ENCODE measurements at places on chromosomes 13 and 19.

GRCh38 chr13:109735436-109735966 lies 50.9 kb downstream of the IRS2 start:
- no peak for DNase-seq

DNA sequence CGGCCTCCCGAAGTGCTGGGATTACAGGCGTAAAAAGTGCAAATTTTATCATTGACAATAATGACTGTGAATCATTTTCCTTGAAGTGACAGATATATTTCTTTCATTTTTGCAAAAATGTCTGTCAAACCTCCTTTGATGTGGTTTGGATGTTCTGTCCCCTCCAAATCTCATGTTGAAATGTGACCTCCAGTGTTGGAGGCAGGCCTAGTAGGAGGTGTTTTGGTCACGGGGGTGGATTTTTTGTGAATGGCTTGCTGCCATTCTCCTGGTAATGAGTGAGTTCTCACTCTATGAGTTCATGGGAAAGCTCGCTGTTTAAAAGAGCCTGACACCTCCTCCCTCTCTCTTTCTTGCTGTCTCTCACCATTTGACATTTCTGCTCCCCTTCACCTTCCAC lies 5.5 kb upstream of the SLC1A6 start:
- no peak for DNase-seq

GRCh38 chr19:11378319-11379189 lies 4.1 kb downstream of the SWSAP1 start:
- DNase-seq = no peak

- no peak for DNase-seq
These were observed 49.8 kb downstream of the ELF1 start for GRCh38 chr13:40969169-40969901.

DNA sequence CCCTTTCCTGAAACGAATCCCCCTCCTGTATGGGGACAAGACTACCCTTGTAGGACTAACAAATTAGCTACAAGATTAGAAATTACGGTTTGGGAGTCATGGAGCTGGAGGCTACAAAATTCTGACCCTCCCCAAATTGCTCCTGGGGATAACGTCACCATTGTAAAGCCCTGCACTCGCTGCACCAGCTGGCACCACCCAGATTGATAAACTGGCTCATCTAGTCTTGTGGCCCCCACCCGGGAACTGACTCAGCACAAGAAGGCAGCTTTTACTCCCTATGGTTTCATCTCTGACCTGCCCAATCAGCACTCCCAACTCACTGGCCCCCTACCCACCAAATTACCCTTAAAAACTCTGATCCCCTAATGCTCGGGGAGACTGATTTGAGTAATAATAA lies 150.6 kb upstream of the TSC22D1 start:
- DNase-seq = no peak

DNA sequence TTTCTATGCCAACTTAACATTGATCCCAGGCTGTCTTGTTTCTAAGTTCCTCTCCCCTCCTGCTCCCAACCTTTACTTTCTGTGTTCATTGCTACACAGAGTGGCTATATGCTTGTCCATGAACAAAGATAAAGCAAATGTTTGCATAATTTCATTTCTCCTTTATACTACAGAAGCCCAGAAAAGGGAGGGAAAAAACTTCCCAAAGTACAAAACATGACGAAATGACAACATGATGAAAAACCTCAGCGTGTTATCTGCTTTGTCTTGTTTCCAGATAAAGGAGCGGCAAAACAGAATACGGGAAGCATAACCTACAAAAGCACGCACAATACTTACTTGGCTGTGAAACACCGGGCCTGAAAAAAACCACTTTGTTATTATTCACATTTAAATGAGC lies 336.8 kb downstream of the DNAJC15 start:
- no peak for DNase-seq

DNA sequence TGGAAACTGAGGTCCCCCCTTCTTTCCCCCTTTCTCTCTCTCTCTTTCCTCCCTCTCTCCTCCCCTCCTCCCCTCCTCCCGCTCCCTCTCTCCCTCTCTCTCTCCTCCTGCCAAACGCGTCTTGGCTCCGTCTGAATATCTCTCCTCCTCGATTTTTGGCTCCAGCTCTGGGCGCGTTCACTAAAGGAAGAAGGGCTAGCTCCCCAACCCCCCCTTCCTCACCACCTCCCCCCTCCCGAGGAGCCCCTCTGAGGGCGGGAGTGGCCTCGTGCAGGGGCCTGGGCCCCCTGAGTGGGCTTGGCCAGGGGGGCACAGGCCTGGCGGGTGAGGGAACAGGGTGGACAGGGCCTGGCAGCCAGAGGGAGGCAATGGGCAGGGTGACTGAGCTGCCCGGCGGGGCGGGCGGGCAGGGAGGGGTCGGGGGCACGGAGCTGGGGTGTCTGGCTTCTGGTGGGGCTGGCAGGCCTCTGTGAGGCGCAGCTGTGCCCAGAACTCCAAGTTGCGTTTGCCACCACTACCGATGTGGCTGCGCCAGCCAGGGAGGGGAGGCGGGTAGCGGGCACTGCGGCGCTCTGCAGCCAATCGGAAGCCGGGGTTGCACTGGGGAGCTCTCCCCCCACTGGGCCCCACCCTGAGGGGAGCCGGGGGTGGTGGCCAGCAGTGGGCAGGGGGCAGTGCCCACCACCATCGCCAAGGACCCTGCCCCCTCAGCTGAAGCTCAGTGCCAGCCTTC lies 7.1 kb downstream of the NFIX start:
- no peak for DNase-seq

GRCh38 chr19:18650021-18650390 lies 13.2 kb downstream of the KLHL26 start:
- no peak for DNase-seq

DNA sequence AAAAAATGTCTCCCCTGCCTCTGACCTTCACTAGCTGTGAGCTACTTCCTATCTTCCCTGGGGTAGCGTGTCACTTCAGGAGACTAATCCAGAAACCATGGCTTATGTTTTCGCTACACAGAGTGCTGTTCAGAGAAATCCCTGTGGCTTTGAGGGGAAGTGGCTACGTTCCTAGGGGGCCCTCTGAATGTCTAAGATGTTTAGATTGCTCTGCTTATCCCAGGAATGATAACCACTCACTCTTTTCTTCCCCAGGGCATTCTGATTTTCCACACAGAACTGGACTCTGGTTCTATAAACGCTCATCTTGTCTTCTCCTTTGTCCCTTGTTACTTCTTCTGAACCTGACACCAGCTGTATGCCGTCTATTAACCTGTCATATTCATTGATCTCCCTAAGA lies 572.5 kb downstream of the OLFM4 start:
- no peak for DNase-seq

DNA sequence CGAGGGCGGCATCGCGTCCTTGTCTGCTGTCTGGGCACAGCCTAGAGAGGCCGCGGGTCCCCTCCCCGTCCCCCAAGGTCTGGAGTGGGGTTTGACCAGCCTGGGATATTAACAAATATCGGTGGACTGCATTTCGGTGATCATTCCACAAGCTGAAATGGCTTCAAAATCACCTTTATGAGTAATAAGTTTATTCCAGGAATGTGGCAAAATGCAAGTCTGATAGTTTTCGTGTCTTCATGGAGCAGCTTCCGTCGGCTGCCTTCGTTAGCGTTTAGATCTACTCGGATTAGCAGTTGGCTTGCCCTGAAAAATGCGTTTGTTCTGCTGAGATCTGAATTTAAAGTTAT lies 1.1 kb upstream of the GJA3 start:
- no peak for DNase-seq

DNA sequence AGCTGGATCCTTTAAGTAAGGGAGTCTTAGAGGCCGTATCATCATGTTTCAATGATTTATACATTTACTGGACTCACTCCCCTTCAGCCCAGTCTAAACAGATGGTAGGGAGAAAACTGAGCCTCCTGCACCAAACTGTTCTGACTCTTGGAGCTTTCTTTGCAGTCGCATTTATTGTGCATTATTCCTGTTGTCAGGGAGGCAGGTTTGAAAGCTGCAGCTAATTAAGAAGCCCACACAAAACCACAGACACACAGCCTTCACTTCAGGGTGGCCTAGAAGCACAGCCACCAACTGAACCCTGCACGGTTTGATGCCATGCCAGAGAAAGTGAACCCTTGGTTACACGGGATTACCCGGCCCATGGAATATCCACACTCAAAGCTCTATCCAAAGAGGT lies 911.0 kb downstream of the UQCRFS1 start:
- no peak for DNase-seq

DNA sequence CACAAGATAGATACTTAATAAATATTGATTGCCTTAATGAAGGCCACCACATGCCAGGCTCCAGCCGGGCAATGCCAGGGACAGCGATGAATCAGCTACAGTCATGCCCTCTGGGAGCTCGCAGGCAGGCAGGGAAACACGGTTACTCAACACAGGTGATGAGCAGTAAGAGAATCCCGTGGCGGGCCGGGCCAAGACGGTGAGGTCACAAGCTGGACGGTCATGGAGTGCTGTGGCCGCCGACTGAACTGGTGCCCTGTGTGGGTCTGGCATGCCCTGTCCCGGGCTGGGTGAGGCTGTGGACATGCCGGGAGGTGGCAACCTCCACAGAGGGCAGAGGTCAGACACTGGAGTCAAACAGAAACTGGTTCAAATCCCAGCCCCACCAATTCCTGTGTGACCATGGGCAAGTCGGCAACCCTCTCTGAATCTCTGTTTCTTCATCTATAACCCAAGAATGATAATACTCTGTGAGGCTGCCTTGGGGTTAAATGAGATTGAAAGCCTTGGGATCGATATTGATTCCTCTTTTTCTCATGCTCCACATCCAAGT lies 13.2 kb upstream of the PAK4 start:
- no peak for DNase-seq

- DNase-seq = peak; percentile 49
These were observed at the start of gene MEF2B for GRCh38 chr19:19170053-19170872. TSS of gene MEF2B (minus strand) at chr19:19170263. CDS start at chr19:19150735, 19,528 bp downstream.

GRCh38 chr13:60584976-60585375 lies 188.0 kb downstream of the TDRD3 start:
- DNase-seq = no peak

DNA sequence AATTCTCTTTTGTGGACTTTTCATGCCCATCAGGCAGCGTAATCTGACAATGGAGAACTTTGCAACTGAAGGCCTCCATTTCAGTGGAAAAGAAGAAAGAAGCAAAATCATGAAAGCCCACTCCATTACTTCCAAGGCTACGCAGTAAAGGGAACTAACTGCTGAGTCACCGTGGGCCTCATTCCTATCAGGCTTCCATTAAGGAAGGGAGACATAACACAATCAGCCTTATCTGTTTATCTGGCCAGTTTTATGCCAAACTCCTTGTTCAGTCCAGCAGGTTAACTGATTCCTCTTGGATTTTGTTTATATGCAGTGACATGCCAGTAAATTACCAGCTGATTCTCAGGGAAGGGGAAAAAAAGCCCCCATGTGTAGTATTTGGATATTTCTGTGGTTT lies 56.8 kb upstream of the KATNAL1 start:
- no peak for DNase-seq

DNA sequence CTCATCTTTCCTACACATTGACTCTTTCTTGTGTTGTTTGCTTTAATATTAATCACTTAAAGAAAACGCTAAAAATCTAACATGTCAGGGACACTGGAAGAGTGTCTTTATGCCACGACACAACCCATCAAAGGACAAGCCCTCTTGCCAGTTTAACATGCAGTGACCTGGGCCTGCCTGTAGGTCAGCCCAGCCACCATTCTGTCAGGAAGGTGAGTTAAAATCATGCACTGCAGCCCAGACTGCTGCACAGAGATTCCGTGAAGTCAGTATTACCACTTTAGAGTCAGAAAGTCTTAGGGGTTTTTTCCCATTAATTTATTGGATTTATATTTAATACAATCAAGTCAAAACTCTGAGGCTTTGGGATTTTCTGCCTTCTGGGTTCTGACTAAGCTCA lies 58.0 kb downstream of the TNFRSF19 start:
- DNase-seq = no peak

GRCh38 chr13:98495627-98496478 lies 81.1 kb downstream of the STK24 start:
- DNase-seq = no peak

GRCh38 chr19:2969104-2969504 lies 8.3 kb upstream of the TLE6 start:
- no peak for DNase-seq

GRCh38 chr13:30406779-30407416 lies 15.4 kb upstream of the UBE2L5 start:
- DNase-seq = no peak

GRCh38 chr19:16378291-16378889 lies 53.8 kb downstream of the KLF2 start:
- DNase-seq = no peak

GRCh38 chr13:45199711-45200110 lies 1.1 kb downstream of the KCTD4 start:
- no peak for DNase-seq

GRCh38 chr13:52925775-52926285 lies 77.4 kb upstream of the PCDH8 start:
- peak; percentile 19 for DNase-seq

DNA sequence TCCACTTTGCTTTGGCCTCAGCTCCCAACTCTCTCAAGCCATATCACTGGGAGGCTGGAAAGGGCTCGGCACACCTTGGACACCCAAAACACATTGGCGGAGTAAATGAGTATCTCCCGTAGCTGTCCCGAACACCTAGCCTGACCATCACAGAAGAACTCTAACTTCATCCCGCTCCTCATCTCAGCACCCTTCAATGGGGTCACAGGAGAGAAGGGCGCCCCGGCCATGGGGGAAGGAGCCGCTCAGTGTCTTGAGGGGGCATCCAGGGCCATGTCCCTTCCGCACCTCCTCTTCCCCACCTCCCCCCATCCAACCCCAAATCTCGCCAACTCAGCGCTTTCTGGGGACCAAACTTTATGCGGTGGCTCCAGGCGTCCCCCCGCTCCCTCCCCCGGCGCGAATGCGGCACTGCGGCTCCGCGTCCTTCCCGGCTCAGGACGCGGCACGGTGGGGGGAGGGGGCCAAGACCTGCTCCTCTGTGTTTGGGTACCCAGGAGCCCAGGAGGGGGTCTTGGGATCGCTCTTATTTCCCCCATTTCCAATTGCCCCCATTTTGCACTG lies 3.0 kb downstream of the KCNC3 start:
- DNase-seq = no peak

DNA sequence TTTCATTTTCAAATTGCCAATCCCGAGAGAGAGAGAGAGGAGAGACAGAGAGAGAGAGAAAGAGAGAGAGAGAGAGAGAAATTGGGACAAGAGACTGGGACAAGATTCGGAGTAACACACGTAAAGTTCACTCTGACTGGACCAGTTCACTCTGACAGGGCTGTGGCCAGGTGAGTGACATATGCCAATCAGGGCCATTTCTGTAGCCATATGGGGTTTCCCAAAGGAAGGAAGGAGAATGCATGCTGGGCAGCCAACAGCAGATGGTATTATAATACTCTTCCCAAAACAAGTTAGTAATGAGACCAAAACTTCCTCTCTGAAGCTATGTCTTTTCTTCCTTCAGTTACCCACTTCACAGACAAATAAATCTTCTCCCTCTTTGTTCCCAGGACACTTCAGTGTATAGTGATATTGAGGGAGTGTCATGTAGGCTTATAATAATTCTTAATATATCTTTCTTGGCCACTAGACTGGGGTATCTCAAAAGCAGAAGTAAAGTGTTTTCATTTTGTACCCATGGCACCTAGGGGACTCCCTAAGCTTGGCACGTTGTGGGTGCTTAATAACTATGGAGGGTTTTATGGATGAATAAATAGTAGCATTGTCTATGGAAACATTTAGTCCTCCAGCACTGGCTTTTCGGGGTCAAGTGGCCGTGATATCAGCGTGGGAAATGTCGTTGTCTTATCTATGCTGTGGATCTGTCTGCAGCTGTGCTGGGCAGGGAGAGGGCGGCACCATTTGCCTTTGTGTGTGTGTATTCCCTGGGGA lies 51.6 kb downstream of the SERP2 start:
- DNase-seq = no peak

Data from right renal pelvis (tissue), 4 donors.